ENCODE measurements at places on chromosomes 5 and 9. TPM values are rescaled to one million over a fixed set of nuclear protein-coding genes. Genes with fewer than 3 reads are reported as not detected.

Gene PCDH12
- 17.0 TPM for polyA plus RNA-seq

Gene CNTNAP3B
- polyA plus RNA-seq = 12.8 TPM

Gene FCHO2
- polyA plus RNA-seq = 30.8 TPM

Gene SHOC1
- 0.75 TPM for polyA plus RNA-seq

Gene ADGRD2
- polyA plus RNA-seq = 0.17 TPM

Gene LCN9
- not detected for polyA plus RNA-seq

Gene RNF180
- polyA plus RNA-seq = 10.0 TPM

Gene CCDC171
- 4.5 TPM for polyA plus RNA-seq

Gene PCDHB2
- polyA plus RNA-seq = 3.8 TPM

Gene DHX29
- 48.6 TPM for polyA plus RNA-seq

Gene RALGPS1
- 20.6 TPM for polyA plus RNA-seq

Gene WHRN
- 6.2 TPM for polyA plus RNA-seq

Data from right renal cortex interstitium (tissue), 3 donors.